H1 (cell line): ENCODE measurements at places on chromosomes 6 and 20.

DNA sequence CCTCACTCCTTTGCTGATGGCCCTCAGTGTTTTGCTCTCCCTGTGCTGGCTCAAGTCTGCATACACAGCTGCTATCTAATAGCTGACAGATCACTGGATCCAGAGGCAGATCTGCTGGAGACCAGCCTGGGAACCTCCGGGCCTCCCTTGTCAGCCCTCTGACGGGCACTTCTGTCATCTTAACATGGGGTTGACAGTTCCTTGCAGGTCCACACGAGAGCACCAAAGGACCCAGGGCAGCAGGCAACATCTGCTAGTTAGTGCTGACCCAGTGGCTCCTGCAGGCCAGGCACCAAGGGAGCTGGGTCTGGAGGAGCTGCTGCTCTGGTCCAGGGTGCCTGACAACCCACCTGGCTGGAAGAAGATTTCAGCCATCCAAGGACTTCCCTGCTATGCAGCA, 208.1 kb downstream of the UST start:
- no peak for DNase-seq
- peaks cover under 1% of the 10 kb centered on the region for H3K4me1 ChIP-seq
- no peak overlapping the region for H3K4me3 ChIP-seq
- peaks cover 2% of the 10 kb centered on the region; the same call in 1 of the 2 replicates for H3K36me3 ChIP-seq
- no peaks in the 10 kb centered on the region for H3K27me3 ChIP-seq

- H3K36me3 ChIP-seq: no peaks in the 10 kb centered on the region
- no peaks in the 10 kb centered on the region for H3K27me3 ChIP-seq
- H3K4me3 ChIP-seq: no peak overlapping the region
- no peak for DNase-seq
- H3K4me1 ChIP-seq: peaks cover 5% of the 10 kb centered on the region
Measured at GRCh38 chr6:32107406-32107805, 1.7 kb downstream of the TNXB start.

DNA sequence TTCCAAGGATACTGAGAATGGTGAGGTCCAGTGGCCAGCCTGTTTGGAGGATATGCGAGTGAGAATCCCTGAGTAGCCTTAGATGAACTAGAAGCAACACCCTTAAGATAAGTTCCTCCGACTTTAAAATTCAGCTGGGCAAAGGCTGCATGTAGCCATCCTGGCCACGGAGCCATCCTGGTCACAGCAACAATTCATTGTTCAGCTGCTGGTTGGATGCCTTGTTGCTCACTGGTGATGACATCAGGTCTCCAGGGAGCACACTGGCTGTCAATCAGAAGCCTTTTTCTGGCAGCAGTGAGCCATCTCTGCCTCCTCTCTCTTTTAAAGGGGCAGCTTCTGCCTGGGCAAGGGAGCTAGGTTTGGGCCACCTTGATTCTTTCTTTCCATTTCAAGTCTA, 22.4 kb upstream of the RIMS4 start:
- H3K36me3 ChIP-seq: no peaks in the 10 kb centered on the region
- H3K4me1 ChIP-seq: peaks cover 3% of the 10 kb centered on the region; the same call in 1 of the 2 replicates
- H3K27me3 ChIP-seq: no peaks in the 10 kb centered on the region
- no peak overlapping the region for H3K27ac ChIP-seq

DNA sequence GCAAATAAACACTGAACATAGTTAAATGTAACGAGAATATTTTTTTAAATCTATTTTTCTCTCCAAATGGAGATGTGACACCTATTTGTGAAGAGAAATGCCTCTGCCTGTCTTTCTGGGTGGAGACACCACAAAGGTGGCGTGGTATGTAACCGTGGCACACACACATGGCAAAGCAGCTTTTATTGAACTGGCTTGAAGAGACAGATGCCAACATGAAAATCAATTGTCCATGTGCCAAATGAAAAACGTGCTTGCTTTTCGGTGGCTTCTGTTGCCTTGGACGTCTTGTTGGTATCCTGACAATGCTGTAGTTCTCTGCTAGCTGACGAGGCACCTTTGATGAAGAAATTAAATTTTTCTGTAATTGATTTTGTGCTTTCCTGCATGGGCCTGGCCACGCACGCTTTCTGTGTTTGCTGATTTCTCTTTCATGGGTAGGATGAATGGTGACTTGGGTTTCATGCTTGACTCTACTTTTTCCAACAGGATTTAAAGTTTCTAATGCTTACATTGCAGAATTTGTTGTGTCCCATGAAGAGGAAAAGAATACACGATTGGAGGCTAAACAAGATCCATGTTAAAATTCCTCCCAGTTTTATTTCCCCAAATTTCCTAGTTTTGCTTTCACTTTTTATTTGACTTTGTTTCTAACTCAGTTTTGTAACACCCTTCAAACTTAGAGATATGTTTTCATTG, 202.6 kb downstream of the TMEM242 start:
- H3K27me3 ChIP-seq: no peaks in the 10 kb centered on the region
- H3K4me1 ChIP-seq: no peaks in the 10 kb centered on the region
- no peaks in the 10 kb centered on the region for H3K36me3 ChIP-seq
- no peak overlapping the region for H3K4me3 ChIP-seq

GRCh38 chr20:9919271-9920014, 80.6 kb upstream of the PAK5 start:
- H3K27ac ChIP-seq: no peak overlapping the region
- no peak overlapping the region for H3K4me3 ChIP-seq
- H3K27me3 ChIP-seq: no peaks in the 10 kb centered on the region
- DNase-seq: no peak
- no peaks in the 10 kb centered on the region for H3K4me1 ChIP-seq
- no peaks in the 10 kb centered on the region for H3K36me3 ChIP-seq

- peaks cover 7% of the 10 kb centered on the region; the same call in 1 of the 2 replicates for H3K4me1 ChIP-seq
- no peak overlapping the region for H3K27ac ChIP-seq
- H3K27me3 ChIP-seq: no peaks in the 10 kb centered on the region
- peaks cover 2% of the 10 kb centered on the region for H3K36me3 ChIP-seq
- DNase-seq: no peak
Measured at GRCh38 chr6:34249469-34250261, 859 bp upstream of the SMIM29 start.
